Natural killer cell (primary cell): ENCODE measurements at places on chromosomes 12 and 14.

DNA sequence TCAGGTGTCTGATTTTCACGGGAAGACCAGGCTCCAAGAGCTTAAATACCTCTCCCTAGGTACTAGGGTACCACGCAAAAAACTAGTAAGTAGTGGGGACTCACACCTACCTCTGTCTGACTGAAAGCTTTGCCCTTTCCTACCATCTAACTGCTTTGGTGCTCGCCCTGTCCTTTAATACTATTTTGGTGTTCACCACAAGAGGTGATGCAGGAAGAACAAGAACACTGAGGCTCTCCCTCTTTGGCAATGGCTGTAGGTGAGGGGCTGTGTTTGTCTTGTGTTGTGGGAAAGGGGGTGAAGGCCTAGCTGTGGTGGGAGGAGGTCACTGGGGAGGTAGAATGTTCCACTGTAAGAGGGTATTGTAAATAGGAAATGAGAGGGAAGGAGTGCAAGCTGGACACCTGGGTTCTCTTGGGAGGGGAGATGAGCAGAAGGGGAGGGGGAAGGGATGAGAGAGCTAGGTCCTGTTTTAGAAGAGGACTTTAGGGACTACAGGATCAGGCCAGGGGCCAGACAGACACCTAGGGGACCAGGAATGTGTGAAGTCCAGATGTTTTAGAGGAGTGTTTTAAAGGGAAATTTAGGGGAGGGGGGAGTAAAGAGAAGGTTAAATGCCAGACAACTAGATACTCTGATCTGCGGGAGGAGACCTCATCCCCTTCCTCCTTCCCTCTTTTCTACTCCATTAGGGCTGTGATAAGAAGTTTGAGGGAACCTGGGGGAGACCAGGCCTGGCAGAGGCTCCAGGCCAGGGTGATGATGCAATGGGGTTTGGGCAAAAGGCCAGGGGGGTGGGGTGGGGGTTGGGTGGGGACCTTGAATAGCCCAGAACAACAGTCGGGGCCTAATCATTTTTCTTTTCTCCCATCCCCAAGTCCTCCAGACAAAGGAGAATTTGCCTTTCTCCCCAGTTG, 2.1 kb downstream of the ITGA5 start:
- DNase-seq, result peak; percentile 62
- peaks cover 82% of the 10 kb centered on the region for H3K4me1 ChIP-seq
- peak overlapping the region; percentile 96 for H3K27ac ChIP-seq
- H3K4me3 ChIP-seq, result peak overlapping the region; percentile 81
- H3K36me3 ChIP-seq, result no peaks in the 10 kb centered on the region

GRCh38 chr12:26122061-26122680, 2.7 kb downstream of the BHLHE41 start:
- H3K27ac ChIP-seq, result no peak overlapping the region
- H3K36me3 ChIP-seq, result no peaks in the 10 kb centered on the region
- peaks cover 35% of the 10 kb centered on the region for H3K4me1 ChIP-seq
- peak overlapping the region; percentile 27 for H3K4me3 ChIP-seq
- DNase-seq, result peak; percentile 57

DNA sequence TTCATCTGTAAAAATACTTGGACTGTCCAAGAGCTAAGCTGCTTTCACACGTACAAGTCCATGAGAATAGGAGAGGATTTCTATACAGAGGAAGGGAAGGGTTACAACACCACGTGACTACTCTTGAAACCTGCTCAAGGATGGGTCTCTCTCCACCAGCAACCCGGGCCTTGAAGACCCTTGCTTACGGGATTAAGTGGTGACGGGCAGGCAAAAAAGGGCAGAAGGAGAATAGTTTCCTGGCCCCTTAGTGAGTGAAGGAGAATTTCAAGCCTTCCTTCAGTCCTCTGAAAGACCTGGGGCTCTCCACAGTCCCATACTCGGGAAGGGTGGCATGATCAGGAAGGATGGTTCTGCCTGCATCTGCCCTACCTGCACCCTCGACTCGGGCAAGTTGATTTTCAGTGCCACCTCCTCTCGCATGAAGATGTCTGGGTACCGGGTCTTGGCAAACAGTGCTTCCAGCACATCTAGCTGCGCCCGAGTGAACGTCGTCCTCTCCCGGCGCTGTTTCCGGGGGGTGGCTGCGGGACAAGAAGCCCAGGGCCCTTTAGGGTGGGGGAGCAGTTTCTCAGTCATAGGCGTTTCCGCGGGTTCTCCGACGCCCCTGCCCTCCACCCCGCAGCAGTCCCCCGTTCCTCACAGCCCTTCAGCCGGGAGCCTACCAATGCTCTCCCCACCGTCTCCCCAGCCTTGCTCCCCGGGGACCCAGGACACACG, 6.3 kb downstream of the OTX2 start:
- H3K27ac ChIP-seq, result no peak overlapping the region
- no peak overlapping the region for H3K4me3 ChIP-seq
- H3K4me1 ChIP-seq, result no peaks in the 10 kb centered on the region

DNA sequence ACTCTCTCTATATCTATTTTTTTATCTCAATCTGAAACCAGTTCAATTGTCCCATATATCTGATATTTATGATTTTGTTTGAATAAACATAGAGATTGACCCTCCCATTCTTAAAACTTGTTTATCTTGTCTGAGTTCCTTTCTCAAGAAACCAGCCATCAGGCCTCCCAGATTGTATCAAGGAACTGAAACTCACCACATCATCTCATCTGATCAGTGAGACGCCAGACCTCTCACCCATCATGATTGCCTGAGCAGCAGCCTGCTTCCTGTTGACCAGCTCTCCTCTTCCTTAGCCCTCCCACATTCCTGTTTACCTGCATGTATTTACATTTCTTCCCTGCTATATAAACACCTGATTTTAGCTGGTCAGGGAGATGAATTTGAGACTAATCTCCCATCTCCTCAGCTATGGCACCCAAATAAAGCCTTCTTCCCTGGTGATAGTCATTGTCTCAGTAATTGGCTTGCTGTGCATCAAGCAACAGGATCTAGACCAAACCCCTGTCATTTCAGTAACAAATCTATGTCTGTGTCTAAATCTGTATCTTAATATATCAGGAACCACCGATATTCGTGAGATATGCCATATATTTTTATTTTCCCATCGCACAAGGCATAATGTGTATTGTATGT, 323.6 kb downstream of the TMTC2 start:
- no peak overlapping the region for H3K4me3 ChIP-seq
- DNase-seq, result no peak
- no peaks in the 10 kb centered on the region for H3K36me3 ChIP-seq
- no peaks in the 10 kb centered on the region for H3K4me1 ChIP-seq

- H3K27ac ChIP-seq, result no peak overlapping the region
- peaks cover 32% of the 10 kb centered on the region for H3K4me1 ChIP-seq
- no peak for DNase-seq
- no peaks in the 10 kb centered on the region for H3K36me3 ChIP-seq
Observed at GRCh38 chr12:6424008-6424347, 20.8 kb upstream of the CD27 start.

- H3K27ac ChIP-seq, result peak overlapping the region; percentile 76
- peak overlapping the region; percentile 96 for H3K4me3 ChIP-seq
- no peaks in the 10 kb centered on the region for H3K27me3 ChIP-seq
Observed at GRCh38 chr12:104457746-104458693, 1.3 kb downstream of the CHST11 start.

GRCh38 chr12:2177003-2177402, 124.2 kb downstream of the CACNA1C start:
- no peak overlapping the region for H3K27ac ChIP-seq
- DNase-seq, result no peak
- H3K4me3 ChIP-seq, result no peak overlapping the region

DNA sequence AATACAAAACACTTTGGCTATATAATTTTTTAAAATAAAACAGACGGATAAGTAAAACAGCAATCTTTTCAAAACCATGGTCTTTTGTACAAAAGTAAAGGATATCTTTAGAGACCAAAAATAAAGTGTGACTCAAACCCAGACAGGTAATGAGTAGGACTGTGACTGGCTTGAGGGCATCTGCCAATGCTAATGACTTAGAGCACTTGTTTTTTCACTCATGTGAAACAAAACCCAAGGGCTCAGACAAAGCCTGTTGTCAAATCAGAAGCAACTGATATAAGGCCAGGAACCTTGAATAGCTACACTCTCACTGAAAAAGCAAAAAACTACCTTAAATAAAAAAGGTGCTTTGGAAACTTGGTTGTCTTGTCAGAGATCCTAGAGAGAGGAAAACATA, 357.4 kb downstream of the TMEM117 start:
- H3K27me3 ChIP-seq, result no peaks in the 10 kb centered on the region
- no peaks in the 10 kb centered on the region for H3K36me3 ChIP-seq
- DNase-seq, result no peak
- no peak overlapping the region for H3K4me3 ChIP-seq

DNA sequence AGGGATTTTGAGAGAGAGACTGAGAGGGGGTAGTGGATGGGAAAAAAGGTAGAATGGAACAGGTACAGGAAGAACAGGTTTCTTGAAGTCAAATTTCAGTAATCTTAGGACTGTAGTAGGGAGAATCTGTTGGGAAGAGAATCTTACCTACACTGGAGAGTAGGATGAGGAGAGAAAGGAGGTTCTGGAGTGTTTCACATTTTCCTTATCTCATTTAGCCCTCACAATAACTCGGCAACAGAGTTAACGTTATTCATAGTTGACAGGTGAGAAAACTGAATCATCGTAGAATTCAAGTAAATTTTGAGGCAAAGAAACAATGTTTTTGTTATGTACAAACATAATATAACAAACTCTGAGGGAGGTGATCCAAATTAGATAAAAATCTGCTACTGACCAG, 17.2 kb upstream of the STRN3 start:
- no peaks in the 10 kb centered on the region for H3K27me3 ChIP-seq
- no peaks in the 10 kb centered on the region for H3K4me1 ChIP-seq
- H3K36me3 ChIP-seq, result no peaks in the 10 kb centered on the region
- no peak for DNase-seq

DNA sequence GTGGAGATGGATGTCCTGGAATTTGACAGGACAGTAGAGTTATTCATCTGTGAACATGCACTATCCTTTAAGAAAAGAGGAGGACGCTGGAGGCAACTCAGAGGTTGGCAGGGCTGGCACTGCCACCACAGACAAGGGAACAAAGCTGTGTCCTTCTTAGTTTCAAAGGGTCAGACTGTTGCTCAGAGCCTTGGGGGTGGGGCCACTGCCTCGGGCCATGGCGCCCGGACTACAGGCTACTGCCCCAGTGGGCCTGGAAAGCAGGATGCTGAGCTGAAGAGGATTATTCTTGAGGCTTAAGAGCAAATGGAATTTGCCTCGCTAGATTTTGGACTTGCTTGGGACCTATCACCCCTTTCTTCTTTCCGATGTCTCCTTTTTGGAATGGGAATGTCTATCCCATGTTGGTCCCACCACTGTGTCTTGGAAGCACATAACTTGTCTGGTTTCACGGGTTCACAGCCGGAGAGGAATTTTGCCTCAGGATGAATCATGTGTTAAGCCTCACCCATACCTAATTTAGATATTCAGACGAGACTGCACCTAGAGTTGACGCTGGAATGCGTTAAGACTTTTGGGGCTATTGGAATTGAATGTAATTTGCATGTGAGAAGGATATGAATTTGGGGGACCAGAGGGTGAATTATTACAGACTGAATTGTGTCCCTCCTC, 114.8 kb upstream of the RFLNA start:
- H3K27me3 ChIP-seq, result no peaks in the 10 kb centered on the region
- no peak overlapping the region for H3K27ac ChIP-seq

GRCh38 chr12:91250273-91250665, 67.7 kb upstream of the DCN start:
- no peaks in the 10 kb centered on the region for H3K4me1 ChIP-seq
- no peak for DNase-seq
- H3K27ac ChIP-seq, result no peak overlapping the region
- H3K4me3 ChIP-seq, result no peak overlapping the region
- no peaks in the 10 kb centered on the region for H3K36me3 ChIP-seq
- H3K27me3 ChIP-seq, result no peaks in the 10 kb centered on the region

GRCh38 chr12:47190271-47190750, 110.6 kb upstream of the AMIGO2 start:
- H3K4me3 ChIP-seq, result no peak overlapping the region
- no peak for DNase-seq
- peaks cover 46% of the 10 kb centered on the region for H3K4me1 ChIP-seq
- no peaks in the 10 kb centered on the region for H3K27me3 ChIP-seq
- H3K27ac ChIP-seq, result no peak overlapping the region

DNA sequence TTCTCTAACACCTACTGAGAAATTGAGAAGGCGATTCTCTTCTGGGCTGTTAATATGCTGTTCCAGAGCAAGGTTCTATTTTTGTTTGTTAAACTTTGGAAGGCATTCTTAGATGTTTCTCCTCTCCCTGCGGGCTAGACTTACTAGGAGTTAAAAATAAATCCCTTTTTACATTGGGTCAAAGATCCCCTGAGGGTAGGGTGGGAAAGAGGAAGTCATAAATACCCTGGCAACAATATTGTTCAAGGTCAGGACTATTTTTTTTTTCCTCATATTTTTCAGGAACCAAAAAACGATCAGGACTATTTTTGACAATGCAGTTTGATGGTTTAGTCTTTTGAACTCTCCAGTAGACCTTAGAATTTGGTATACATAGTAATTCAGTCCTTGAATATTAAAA, 12.0 kb upstream of the SLC2A14 start:
- H3K36me3 ChIP-seq, result no peaks in the 10 kb centered on the region
- H3K27ac ChIP-seq, result no peak overlapping the region
- H3K27me3 ChIP-seq, result no peaks in the 10 kb centered on the region
- DNase-seq, result no peak

DNA sequence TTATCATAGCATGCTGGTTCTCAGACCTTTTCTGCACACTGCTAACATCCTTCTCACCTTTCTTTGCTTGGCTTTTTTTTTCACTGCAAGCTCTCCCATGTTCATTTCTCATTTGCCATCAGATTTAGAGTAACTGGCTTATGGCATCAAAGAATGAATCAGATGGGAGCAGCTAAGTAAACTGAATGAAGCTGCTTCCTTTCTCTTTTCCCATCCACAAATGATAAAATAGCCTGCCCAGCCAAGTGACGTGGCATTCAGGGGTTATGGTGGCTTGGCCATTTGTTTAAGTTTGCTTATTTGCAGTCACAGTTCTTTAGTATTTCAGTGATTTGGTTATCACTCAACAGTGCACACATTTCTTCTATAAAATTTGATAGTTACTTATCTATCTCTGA, 708.6 kb downstream of the DIO2 start:
- no peaks in the 10 kb centered on the region for H3K27me3 ChIP-seq
- no peak overlapping the region for H3K4me3 ChIP-seq
- H3K27ac ChIP-seq, result no peak overlapping the region
- H3K36me3 ChIP-seq, result no peaks in the 10 kb centered on the region

GRCh38 chr14:35821564-35822411, 4.3 kb upstream of the BRMS1L start:
- H3K36me3 ChIP-seq, result no peaks in the 10 kb centered on the region
- no peak overlapping the region for H3K4me3 ChIP-seq
